Mammary epithelial cell (primary cell): ENCODE measurements at places on chromosomes 6 and 20.

DNA sequence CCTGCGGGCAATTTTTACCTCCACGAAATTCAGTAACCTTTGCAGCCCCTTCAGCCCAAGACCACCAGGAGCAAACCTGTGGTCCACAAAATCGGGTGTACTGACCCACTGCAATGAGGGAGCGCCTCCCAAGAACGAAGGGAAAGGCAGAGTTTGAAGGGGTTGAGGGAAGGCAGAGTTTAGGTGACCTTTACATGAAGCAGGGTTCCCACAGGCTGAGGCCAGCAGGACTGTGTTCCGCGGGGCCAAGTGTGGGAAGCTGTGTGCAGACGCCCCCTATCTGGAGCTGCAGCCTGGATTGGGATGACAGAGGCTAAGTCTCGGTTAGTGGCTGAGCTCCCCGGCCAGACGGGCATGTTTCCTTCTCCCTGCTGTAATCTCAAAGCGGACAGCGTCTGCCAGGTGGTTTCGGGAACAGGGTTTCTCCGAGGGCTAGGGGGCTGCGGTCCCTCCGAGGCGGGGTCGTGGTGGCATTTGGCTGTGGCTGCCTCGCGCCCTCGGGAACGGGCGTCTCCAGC is 826 bp upstream of the PYGB start:
- DNase-seq = peak; percentile 59

- DNase-seq = no peak
Measured at GRCh38 chr20:58994390-58995159, 12.5 kb downstream of the CTSZ start.

GRCh38 chr6:160054913-160055312 is 66.7 kb upstream of the SLC22A1 start:
- no peak for DNase-seq

- peak; percentile 39 for DNase-seq
Measured at GRCh38 chr20:32037929-32038328, 14.1 kb upstream of the HCK start.

DNA sequence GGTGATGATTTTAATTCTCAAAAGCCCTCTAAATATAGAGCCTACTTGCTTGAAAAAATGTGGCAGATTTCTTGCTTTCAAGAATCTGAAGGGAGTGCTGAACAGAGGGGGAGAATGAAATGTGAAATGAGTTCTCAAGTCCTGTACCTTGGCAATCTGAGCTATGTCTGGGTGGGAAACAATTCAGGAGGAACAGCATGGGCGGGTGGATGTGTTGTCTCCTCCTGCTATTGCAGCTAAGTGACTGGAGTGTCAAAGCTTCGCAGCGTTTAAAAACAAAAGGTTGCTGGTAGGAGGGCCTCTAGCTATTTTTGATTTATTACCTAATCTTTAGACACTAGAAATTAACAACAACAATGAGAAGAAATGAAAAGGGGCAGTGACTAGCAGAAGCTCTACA is 102.5 kb upstream of the ARG1 start:
- no peak for DNase-seq

DNA sequence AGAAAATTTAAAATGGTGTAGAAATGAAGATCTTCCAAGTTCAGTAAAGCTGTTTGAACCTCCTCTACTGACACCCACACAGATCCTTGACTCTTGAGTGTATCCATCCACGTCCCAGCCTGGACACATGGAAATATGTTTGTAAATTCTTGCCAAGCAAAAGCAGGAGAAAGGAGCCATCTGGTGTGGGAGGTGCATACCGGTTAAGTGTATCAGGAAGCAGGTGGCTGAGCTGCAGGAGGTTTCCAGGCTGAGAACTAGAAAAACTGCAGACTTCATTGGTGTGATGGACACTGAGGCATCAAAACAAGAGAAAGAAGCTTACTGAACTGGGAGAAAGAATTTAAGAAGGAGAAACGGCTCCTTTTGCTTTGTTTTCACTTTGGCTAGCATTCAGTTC is 229.9 kb upstream of the GRIK2 start:
- no peak for DNase-seq

DNA sequence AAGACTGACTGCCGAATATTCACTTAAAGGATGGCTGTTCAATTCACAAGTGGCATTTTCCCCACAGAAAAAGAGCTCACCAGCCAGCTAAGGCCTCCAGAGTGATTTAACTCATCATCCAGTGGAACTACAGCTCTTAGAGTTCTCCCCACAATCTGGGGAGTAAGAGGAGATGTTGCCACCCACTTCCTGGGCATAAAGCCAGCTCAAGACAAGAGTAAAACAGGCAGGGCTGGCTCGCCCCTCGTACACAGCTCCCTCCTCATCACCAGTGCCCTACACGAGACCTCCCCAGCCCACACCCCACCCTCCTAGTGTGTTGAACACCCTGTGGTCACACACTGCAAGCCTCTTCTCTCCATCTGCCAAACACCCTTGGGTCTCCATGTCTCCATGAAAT is 47.2 kb upstream of the IPCEF1 start:
- peak; percentile 36 for DNase-seq

DNA sequence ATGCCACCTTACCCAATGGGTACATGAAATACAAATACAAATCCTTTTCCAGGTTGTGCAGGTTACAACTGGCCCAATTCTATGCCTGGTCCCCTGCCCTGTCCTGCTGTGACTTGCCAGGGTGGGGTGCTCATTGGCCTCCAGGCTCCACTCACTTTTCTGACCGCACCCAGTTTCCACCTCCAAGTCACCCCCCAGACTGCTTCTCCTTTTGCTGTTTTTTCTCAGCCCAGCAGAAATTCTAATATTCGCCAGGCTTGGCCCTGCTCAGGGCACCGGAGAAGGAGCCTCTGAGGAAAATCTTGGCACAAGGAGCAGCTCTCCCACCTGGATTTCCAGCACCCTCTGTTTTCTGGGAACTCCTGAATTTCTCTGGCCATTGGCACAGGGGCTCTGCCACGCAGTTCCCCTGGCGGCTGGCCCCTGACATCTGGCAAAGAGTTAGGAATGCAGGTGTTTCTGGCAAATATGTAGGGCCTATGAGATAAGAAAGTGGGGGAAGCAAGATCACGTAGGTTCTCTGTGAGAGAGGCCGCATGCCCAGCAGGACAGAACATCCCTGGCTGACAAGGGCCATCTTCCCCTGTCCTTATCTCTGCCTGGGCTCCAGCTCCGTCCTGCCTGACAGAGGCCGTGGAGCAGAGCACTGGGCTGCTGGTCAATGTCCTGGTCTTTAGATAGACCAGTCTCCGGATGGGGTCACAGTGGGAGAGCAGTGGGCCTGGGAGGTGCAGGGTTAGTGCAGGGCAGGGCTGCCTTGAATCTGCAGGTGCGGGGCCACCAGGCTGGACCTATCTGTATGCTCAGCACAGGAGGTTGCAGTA is 2.9 kb upstream of the RAET1E start:
- DNase-seq = peak; percentile 85

- no peak for DNase-seq
Measured at GRCh38 chr20:50826121-50826520, 31.3 kb downstream of the BCAS4 start.

DNA sequence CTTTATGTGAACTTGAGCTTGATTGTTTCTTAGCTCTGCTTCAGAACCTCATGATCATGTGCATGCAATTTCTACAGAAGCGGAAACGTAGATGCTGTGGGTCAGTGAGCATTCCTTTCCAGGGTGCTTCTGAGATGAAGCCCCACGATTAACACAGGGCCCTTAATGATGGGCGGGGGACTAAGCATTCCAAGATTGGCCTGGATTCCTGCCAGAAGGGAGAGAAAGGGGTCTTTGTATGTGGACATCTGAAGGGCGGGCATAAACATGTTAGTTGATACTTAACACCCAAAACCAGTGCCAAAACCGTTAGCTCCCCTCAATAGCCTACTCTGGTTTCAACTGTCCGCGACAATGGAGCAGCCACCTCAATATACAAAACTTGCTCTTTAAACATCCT is 46.9 kb upstream of the POU3F2 start:
- DNase-seq = no peak

GRCh38 chr6:140105857-140106256 is 731.4 kb upstream of the CITED2 start:
- no peak for DNase-seq

GRCh38 chr20:44426879-44427790 is 48.5 kb upstream of the TTPAL start:
- no peak for DNase-seq

- DNase-seq = peak; percentile 41
Measured at GRCh38 chr20:17612287-17612991, 42.6 kb downstream of the DSTN start.

DNA sequence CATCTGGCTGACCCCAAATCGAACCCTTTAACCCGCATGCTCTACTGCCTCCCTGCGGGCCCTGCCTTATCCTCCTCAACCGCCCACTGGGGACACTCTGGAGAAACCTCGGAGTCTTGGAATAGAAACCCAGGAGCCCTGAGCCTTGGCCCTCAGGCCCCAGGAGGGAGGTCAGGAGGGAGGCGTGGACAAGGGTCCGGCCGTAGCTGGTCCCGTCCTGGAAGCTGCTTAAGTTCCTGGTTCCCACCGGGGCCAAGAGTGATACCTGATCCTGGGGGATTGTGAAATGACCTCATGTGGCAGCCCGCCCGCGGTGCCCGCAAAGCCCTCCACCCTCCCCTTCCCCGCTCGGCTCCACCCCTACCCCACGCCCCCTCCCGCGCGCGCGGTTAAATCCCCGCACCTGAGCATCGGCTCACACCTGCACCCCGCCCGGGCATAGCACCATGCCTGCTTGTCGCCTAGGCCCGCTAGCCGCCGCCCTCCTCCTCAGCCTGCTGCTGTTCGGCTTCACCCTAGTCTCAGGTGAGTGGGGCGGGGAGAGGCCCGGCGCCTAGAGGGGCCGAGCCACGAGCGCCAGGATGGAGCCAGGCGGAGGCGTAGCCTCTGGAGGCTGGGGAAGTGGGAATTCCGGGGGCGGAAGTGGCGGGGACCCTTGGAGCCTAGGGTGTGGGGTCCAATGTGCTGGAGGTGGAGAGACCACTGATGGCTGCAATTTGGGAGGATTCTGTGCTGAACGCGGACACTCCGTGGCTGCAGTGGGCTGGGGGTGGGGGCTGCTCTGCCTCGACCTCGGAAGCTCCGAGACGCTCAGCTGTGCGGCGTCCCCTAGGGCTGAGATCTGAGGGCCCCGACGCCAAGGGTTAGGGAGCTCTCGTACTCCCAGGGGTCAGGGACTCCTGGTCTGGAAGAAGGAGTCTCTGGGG is at the start of gene WFDC2:
Gene WFDC2, plus strand, starts transcription at position 418 of the 926 bp plus-strand sequence. Its CDS starts 29 bp downstream, at position 447.
- no peak for DNase-seq

DNA sequence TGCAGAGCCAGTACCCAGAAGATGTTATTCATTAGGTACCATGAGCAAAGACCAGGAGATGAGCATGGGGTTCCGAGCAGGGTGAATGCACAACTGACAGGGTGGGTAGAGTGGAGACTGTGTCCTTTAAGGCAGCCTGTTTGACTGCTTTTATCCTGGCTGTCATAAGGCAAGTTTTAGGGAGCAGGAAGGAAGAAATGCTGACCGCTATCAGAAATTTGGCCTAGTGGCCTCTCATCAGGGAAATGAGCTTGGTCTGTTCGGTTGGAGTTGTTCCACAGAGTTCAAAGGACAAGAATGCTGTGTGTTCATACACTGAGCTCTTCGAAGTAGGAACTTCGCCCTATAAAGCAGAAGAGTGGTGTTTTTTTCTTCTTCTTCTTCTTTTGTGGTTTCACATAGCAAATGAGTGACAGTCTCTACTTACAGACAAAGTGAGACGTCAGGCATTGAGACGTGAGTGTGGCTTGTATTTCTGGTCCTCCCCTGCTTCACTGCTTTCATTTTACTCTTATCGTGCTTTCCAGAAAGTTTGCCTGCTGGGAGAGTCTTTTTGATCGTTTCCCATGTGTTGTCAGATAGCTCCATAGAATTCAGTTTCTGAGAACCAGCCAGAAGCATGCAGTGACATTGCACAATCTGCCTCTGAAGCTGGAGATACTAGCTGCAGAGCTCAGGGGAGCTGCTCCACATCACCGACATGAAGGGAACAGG is at the start of gene CASS4:
Gene CASS4, plus strand, starts transcription at position 502 of the 714 bp plus-strand sequence. Its CDS starts 199 bp downstream, at position 701.
- DNase-seq = no peak

- peak; percentile 8 for DNase-seq
Measured at GRCh38 chr6:131015630-131016263, 47.3 kb downstream of the EPB41L2 start.

- no peak for DNase-seq
Measured at GRCh38 chr6:136073216-136073615, 176.9 kb downstream of the MTFR2 start.

DNA sequence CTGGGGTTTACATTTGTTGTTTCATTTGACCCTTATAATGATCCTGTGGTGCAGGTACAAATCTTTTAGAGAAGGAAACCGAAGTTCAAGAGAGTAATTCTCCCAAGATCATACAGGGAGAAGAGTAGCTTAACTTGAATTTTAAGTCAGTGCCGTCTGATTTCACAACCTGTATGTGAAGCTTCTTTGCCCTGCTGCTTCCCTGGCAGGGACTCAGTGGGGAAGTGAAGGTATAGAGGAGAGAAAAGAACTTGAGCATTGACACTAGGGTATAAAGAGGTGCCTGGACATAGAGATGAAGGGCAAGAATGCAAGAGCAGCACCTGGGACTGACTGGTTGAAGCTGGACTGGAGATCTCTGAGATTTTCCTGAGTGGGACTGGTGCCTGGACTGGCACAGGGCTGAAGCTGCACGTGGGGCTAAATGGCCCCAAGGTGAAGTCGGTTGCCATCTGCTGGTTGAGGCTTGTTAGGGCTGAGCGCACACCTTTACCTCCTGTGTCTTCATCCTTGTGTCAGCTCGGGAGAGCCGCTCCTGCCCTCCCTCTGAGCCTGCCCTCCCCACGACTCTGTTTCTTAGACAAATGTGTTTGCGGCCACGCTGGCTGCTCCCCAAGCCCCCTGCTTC is 41.8 kb downstream of the FARS2 start:
- peak; percentile 77 for DNase-seq

- no peak for DNase-seq
Measured at GRCh38 chr6:121961619-121962125, 437.8 kb upstream of the HSF2 start.

- no peak for DNase-seq
Measured at GRCh38 chr6:87742106-87742505, 40.1 kb upstream of the AKIRIN2 start.

GRCh38 chr6:169204167-169204566 is 49.5 kb downstream of the THBS2 start:
- DNase-seq = no peak

DNA sequence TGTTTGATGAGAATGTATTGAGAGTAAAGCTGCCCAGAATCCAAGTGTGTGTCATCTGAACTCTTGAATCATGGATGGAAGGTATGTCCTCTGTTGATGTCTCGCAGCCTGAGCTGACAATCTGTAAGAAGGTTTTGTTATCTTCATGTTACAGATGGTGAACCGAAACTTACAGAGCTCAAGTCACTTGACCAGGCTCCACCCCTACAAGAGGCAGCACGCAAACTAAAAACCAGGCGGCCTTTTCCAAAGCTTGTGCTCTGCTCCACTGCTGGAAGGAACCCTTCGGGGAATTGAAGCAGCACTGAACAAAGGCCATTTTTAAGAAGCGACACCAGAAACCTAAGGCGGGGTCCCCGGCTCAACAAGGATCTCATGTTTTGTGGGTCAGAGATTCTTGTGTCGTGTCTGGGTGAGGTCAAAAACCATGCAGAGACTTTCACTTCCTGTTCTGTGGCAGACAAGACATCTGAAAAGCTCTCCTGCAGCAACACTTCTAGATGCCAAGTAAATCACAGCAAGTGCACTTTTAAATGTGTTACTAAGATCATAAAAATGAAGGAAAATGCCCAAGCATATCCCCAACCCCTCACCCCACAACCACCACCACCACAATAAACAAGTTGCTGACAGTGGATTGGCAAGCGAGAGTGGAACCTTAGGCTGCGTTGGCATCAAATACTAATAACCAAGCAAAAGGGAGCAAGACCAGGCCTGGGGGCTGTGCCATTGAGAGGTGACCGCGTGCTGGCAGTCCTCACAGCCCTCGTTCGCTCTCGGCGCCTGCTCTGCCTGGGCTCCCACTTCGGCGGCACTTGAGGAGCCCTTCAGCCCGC is 27.3 kb downstream of the NQO2 start:
- DNase-seq = no peak

GRCh38 chr6:164926686-164927085 is 382.7 kb downstream of the C6orf118 start:
- no peak for DNase-seq
